ENCODE measurements at places on chromosomes 3 and 15. TPM values are rescaled to one million over a fixed set of nuclear protein-coding genes. Genes with fewer than 3 reads are reported as not detected.

The GREM1 gene
- 0.19 TPM for polyA plus RNA-seq

The ARPP21 gene
- 1.8 TPM for polyA plus RNA-seq

The COX17 gene
- 44.2 TPM for polyA plus RNA-seq

The UBE2E2 gene
- 49.3 TPM for polyA plus RNA-seq

The MAP1A gene
- 7.7 TPM for polyA plus RNA-seq

The NR2E3 gene
- 1.1 TPM for polyA plus RNA-seq

The SLC38A3 gene
- polyA plus RNA-seq: 8.3 TPM

The FBXL2 gene
- 30.4 TPM for polyA plus RNA-seq

The LMOD3 gene
- 0.10 TPM for polyA plus RNA-seq

The GOLGA6A gene
- polyA plus RNA-seq: not detected

The GXYLT2 gene
- polyA plus RNA-seq: 12.9 TPM

The SLC35A5 gene
- 70.5 TPM for polyA plus RNA-seq

The TASOR gene
- polyA plus RNA-seq: 78.4 TPM

The ERICH6 gene
- 1.00 TPM for polyA plus RNA-seq

The TMC3 gene
- polyA plus RNA-seq: 0.11 TPM

The PLA2G4D gene
- polyA plus RNA-seq: 0.07 TPM

The AP3B2 gene
- 4.5 TPM for polyA plus RNA-seq

The LXN gene
- polyA plus RNA-seq: 23.4 TPM

The TGFBR2 gene
- polyA plus RNA-seq: 89.0 TPM

The WDR49 gene
- polyA plus RNA-seq: 2.2 TPM

The GNAT1 gene
- 0.03 TPM for polyA plus RNA-seq

The KBTBD13 gene
- 0.07 TPM for polyA plus RNA-seq

The FAH gene
- 42.7 TPM for polyA plus RNA-seq

The GRAMD2A gene
- 14.8 TPM for polyA plus RNA-seq

The PLCL2 gene
- 15.2 TPM for polyA plus RNA-seq

The TRANK1 gene
- polyA plus RNA-seq: 6.8 TPM

The SCAANT1 gene
- 3.3 TPM for polyA plus RNA-seq

The SHF gene
- 19.2 TPM for polyA plus RNA-seq

The PCLAF gene
- 47.8 TPM for polyA plus RNA-seq

The TF gene
- polyA plus RNA-seq: 5.8 TPM

The CDHR4 gene
- not detected for polyA plus RNA-seq

The TMF1 gene
- polyA plus RNA-seq: 34.5 TPM

The GRIP2 gene
- 2.5 TPM for polyA plus RNA-seq

The IQSEC1 gene
- polyA plus RNA-seq: 33.0 TPM

The SCN11A gene
- 1.6 TPM for polyA plus RNA-seq

The ATP13A5 gene
- polyA plus RNA-seq: not detected

The KLHL18 gene
- polyA plus RNA-seq: 13.5 TPM

The SAMMSON gene
- 0.19 TPM for polyA plus RNA-seq

The SLCO3A1 gene
- polyA plus RNA-seq: 12.9 TPM

The GOLGA8J gene
- 1.8 TPM for polyA plus RNA-seq

The TRIM42 gene
- polyA plus RNA-seq: not detected

The IL16 gene
- 4.8 TPM for polyA plus RNA-seq

The TMEM41A gene
- 37.2 TPM for polyA plus RNA-seq

The MESP2 gene
- polyA plus RNA-seq: 0.49 TPM

All from renal pelvis (tissue), 12 donors.